ENCODE measurements at places on chromosomes 2 and 18. TPM values are rescaled to one million over a fixed set of nuclear protein-coding genes. Genes with fewer than 3 reads are reported as not detected.

The CLIP4 gene
- 79.6 TPM for total RNA-seq

The PTRHD1 gene
- 23.1 TPM for total RNA-seq

The C18orf54 gene
- total RNA-seq: 6.1 TPM

The ST6GAL2 gene
- total RNA-seq: 29.6 TPM

The NCL gene
- total RNA-seq: 361 TPM

The DYTN gene
- not detected for total RNA-seq

The KCNF1 gene
- 41.2 TPM for total RNA-seq

The PSTPIP2 gene
- 2.7 TPM for total RNA-seq

The CAPN14 gene
- total RNA-seq: 0.80 TPM

The RAB6C gene
- 4.9 TPM for total RNA-seq

The ACMSD gene
- not detected for total RNA-seq

The RASGRP3 gene
- total RNA-seq: 63.3 TPM

The CDCA7 gene
- 1.0 TPM for total RNA-seq

The CACNB4 gene
- 139 TPM for total RNA-seq

The DSC2 gene
- 6.0 TPM for total RNA-seq

The PFN4 gene
- total RNA-seq: not detected

The CAPN13 gene
- 5.3 TPM for total RNA-seq

The MOB1A gene
- 40.3 TPM for total RNA-seq

The SCN2A gene
- 151 TPM for total RNA-seq

The C2orf15 gene
- 2.1 TPM for total RNA-seq

The REG3G gene
- not detected for total RNA-seq

Data from dorsolateral prefrontal cortex (tissue), 122 donors.